IMR-90 (cell line): ENCODE measurements at places on chromosomes 3 and 15. TPM values are rescaled to one million over a fixed set of nuclear protein-coding genes. Genes with fewer than 3 reads are reported as not detected.
A peak's percentile ranks its signal among the peaks of the same experiment; 100 is the strongest.

The GRAMD1C gene
- 1.5 and 2.5 TPM in 2 replicates for polyA plus RNA-seq

GRCh38 chr15:90868261-90868689, at the start of gene FURIN:
TSS of gene FURIN (plus strand) at chr15:90868588. CDS start at chr15:90875741, 7,153 bp downstream.
- DNase-seq, result no peak

DNA sequence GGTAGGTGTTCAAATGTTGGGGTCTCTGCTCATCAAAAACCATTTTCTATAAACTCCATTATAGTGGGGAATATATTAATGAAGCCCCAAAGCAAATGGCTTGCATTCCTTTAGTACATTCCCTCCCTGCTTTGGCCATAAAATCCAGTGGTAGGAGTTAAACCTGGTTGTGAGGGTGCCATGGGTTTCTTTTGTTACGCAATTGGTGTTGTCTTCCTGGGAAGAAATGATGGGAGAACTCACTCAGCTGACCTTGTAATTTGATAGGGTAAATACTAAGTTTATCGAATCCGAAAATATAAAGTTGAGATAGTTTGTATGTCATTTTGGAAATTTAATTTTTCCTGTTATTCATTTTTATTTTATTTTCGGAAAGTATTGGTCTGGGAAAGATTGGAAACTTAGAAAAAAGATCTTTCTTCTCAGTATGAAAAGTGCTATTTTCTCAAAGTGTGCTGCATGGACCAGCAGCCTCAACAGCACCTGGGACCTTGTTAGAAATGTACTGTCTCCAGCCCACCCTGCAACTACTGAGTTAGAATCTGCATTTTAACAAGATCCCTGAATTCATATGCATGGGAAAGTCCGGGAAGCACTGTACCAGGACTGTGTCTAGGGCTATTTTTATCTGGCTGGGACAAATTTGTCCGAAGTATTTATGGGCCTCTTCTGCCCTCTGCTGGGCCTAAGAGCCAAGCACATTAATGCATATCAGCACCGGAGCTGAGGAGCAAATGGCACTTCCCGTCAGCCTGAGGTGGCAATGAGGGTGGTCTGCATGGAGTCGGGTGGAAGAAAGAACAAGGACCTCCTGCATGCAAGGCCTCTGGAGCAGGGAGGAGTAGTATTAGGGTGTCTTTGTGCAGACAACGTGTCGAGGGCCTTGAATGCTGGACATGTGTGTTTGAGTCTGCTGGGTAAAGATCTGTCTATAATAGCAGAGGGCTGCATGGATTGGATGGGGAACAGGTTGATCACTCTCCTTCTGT, 54.7 kb downstream of the FAM81A start:
- DNase-seq, result peak; percentile 70

DNA sequence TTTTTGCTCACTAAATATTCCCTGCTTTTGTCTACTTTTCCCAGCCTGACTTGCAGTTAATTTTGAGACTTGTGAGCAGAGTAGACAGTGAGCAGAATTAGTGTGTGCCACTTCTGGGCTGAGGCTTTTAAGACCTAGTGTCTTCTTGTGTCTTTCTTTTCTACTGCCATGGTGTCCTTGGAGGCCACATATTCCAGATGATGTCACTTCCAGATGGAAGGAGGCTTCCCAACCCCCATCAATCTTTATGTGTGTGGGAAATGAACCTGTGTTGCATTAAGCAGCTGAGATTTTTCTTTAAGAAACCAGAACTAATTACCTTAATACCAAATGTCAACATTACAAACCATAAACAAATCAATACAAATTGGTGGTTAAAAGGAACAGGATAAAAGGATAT, 774.7 kb upstream of the ROBO1 start:
- no peak for DNase-seq

- DNase-seq, result no peak
Measured at GRCh38 chr3:51679777-51680176, 8.7 kb downstream of the TEX264 start.

DNA sequence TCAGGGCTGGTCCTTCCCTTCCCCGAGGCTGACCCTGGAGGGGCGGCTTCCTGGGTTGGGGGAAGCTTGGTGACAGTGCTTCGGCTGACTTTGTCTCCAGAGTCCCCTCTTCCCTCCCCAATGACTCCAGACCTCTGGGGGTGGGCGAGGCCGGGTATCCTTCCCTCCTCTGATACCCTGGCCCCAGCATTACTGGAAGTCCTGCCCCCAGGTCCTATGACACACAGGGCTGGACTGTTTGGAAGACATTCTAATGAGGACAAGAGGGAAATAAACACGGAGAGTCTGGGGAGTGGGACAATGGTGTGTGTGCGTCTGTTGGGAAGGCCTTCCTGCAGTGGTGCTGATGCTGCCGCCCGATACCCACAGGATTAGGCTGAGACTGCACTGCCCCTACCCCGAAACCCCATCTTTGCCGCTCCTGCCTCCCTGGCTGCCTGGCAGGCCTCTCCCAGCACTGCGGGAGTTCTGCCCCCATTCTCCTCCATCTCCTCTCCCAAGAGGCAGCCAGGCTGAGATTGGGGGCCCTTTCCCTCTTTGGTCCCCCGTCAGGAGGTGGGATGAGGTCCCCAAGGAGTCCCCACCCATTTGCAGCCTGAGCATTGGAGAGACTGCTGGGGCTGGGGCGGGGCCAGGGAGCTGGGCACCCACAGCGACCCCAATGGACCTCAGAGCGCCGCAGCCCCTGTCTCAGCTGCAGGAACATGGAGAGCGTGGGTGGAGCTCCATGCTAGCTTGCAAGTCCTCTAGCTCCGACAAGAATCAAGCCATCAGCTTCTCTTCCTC, 29.7 kb upstream of the FBLN2 start:
- DNase-seq, result no peak

- no peak for DNase-seq
Measured at GRCh38 chr3:51445544-51446280, 54.1 kb downstream of the DCAF1 start.
